ENCODE measurements at places on chromosomes 3 and 15.

DNA sequence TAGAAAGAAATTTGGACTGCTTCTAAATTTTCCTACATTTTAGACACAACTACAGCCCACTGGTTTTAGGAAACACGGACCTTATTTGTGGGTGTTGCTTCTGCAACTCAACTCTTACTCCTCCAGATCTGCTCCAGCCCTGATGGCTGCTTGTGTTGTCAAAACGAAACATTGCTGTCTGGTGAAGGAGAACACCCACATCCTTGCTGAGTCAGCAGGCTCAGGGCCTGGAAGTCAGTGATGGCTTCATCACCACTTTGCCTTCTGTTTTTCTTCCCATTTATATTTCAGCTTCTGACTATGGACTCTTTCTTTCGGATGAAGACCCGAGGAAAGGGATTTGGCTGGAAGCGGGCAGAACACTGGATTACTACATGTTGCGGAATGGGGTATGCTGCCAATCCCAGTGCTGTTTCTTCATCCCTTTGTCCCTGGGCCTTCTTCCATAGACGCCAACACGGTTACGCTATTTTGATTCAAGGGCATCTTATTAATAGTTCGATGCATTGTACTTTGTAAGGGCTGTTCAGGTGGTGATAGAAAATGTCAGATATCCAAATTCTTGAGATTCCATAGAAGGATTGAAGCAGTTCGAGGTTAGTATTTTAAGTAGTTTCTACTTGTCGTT, 392.6 kb upstream of the TPM1 start:
- peak; percentile 48 for DNase-seq

- no peak for DNase-seq
These were observed 2.5 kb downstream of the EFCC1 start for GRCh38 chr3:129003578-129004112.

- no peak for DNase-seq
These were observed 40.8 kb downstream of the PPM1L start for GRCh38 chr3:160796813-160797164.

DNA sequence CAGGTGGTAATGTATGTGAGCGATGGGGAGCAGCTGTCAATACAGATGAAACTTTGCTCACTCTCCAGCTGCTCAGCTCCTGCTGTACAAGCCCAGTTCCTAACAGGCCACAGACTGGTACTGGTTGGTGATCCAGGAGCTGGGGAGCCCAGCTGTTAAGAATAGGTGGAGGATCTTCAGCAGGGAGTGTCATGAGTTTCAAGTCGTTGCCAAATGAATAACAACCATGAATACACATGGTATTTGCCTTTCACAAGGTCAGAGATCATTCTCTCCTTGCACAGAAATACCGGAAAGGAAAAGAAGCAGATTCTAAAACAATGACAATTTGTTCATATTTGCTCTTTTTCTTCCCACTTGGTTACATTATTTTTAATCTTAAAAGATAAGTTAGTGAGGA, 5.1 kb downstream of the PLSCR1 start:
- DNase-seq: no peak

GRCh38 chr3:73846951-73847350, 222.2 kb upstream of the PDZRN3 start:
- DNase-seq: no peak

DNA sequence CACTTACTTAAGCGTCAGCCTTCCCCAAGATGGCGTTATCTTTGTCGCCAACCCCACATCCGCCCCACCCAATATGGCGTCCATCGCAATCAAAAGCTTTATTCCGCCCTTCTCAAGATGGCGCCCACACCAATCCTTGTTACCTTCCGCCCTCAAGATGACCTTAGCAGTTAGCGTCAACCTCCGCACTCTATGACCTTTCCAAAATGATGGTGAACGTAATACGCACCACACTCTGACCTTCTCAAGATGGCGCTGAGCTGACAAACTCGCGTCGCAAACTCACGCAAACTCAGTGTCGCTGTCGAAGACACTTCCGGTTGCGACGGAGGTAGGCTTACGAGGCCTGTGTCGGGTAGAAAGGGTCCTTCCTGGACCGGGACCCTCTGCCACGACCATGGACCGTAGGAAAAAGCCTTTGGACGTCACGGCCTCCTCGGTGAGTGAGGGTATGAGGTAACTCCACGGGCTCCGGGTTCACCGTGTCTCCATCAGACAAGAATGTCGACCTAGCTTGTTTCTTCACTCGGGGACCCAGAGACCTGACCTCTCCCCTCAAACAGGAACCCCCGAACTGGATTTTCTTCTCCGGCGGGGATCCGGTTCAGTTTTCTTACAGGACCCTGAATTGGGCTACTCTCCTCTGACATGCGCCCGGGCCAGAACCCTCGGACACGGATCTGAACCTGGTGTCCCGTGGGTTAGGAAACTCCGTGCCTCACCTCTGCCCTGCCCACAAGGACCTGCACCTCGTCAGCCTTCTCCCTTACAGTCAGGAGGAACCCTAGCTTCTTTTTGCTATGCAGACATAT, at the start of gene CCDC174:
Gene CCDC174 (plus strand): TSS at position 323 of the 812 bp plus-strand sequence. CDS start 75 bp downstream, at position 398.
- peak; percentile 94 for DNase-seq

GRCh38 chr15:88949734-88950400, 36.7 kb upstream of the MFGE8 start:
- no peak for DNase-seq

GRCh38 chr3:66609660-66610561, 109.1 kb upstream of the LRIG1 start:
- DNase-seq: peak; percentile 49

GRCh38 chr3:40167958-40168357, 141.5 kb upstream of the EIF1B start:
- DNase-seq: no peak

DNA sequence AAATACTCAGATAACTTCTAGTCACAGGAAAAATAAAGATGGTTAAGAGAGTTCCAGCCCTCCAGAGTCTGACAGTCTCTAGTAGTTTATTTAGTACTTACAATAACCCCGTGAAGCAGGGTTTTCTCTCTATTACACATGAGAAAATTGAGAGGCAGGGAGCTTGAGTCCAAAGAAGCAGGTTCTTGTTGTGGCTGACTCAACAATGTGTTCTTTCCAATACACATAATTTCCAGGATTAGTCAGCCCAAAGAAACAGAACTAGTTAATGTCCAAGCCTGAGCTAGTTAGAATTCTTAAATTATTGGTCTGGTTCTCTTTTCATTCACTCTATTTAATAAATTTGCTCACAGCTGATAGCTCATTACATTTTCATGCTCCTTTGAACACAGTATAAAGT, 49.9 kb downstream of the ALDH1A2 start:
- no peak for DNase-seq

DNA sequence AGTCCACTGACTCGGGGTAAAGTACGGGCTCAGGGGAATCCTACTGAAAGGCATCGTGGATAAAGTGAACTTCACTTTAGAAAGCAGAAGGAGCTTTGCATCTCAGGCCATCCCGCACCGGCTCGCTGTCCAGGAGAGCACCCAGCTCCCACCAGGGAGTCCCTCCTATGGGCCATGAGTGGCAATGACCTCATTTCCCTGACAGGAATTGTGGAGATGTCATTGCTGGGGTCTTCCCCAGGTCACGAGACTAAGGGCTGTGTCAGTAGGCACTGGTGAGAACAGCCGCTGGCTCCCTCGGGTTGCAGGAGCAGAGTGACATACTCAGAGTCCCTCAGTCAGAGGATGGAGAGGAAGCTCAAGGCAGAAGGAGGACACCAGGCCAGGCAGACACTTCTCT, 97.3 kb downstream of the XXYLT1 start:
- no peak for DNase-seq

DNA sequence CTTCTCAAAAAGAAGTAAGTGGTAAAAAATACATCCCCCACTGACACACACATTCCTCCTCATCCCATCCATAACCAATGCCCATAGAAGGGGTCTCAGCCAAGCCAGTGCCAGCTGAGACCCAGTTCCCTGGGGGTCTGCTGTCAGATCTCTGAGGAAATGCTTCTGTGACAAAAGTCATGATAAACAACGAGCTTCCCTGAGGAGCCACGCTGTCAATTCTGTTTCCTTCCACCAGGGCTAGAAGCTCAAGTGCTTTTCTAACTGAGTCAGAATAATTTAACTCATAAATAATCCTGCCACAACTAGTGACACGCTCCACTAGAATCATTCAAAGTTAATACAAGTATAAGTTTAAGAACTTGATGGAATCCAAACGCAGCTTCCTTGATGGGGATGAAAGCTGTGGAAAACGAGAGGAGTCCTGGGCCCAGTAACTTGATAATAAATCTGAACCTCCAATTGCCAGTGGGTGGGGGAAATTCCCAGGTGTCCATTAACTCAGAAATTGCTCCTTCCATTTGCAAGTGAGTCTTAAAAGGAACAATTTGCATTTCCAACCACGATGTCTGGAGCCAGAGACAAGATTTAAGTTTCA, 348.7 kb upstream of the LMCD1 start:
- DNase-seq: no peak

Measured in urothelium cell line (cell line).